DMS79 treated with DMSO at 0.1 percent for 48 hours (cell line): ENCODE measurements at places on chromosomes 3 and 15.

- no peak for DNase-seq
Measured at GRCh38 chr3:126865736-126866135, 117.2 kb upstream of the PLXNA1 start.

- DNase-seq = no peak
Measured at GRCh38 chr3:122843604-122844003, 48.7 kb downstream of the SLC49A4 start.

GRCh38 chr15:26630857-26631256 is 142.0 kb downstream of the GABRB3 start:
- no peak for DNase-seq

DNA sequence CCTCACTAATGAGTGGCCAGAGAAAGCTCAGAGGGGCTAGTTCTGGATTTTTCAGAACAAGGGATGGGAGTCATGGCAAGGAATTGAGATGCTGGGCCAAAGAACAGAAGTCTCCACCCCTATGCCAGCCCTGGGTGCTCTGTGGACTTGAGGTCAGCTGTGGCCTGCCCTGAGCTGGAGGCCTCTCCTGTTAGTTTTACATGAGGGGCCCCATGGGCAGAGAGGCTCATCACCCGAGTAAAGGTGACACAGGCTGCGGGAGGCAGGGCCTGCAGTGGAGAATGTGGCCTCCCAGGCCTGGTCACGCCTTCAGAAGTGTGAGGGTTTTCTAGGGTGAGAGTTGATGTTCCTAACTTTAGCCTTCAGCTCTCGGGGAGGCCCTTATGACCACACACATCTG is 44.9 kb downstream of the ABHD5 start:
- DNase-seq = no peak

DNA sequence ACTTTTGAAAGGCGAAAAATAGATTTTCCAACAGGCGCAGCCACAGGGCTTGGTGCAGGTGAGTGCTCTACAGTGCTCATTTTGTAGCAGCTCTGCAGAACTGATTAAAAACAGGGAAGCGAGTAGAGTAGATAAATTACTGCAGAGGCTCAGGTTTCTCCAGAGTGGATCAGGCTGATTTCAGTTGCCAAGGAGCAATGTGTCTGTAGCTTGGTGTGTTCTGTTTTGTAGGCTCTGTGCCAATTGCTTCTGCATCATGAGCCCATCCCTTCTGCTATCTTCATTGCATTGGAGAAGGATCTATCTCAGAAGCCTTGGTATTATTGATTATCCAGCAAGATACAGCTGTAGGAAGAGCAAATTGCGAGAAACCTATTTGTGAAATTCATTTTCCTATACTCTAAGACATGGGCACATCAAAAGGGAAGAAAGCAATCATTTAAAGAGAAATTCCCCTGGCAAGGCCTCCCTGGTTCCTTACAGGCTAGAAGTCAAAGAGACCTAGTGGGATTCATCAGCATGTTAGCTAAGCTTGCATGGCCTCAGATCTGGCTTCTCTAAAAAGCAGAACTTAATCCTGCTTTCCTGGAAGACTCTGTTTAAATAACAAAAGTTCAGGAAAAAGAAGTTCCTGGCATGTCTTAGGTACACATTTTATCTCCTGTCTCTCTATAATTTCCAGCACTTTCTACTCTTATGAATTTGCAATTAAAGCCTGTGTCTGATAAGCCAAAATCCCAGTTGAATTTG is 432.4 kb upstream of the ATP10A start:
- DNase-seq = peak; percentile 42

- DNase-seq = no peak
Measured at GRCh38 chr15:99168601-99169580, 64.0 kb downstream of the SYNM start.

- no peak for DNase-seq
Measured at GRCh38 chr15:100252779-100253417, 88.9 kb downstream of the ADAMTS17 start.

GRCh38 chr15:57148262-57148661 is 228.0 kb upstream of the CGNL1 start:
- no peak for DNase-seq

GRCh38 chr3:59880717-59881116 is 830.9 kb upstream of the CFAP20DC start:
- peak; percentile 38 for DNase-seq

DNA sequence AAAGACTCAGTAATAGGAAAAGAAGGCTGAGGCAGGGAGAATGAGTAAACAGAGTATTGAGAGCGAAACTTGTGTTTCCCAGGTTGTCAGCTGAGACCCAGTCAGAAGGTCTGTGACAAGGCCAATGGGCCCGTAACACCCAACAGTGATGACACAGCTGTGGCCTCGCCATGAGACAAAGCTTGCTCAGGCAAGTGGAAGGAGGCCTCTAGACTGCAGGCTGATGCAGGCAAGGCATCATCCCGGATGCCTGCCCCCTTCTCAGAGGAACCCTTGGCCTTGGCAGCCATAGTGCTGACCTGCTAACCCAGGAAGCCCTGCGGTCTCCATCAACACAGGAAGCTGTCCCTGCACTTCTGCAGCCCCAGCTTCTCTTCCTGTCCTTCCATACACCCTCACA is 15.4 kb downstream of the RAB6B start:
- no peak for DNase-seq

DNA sequence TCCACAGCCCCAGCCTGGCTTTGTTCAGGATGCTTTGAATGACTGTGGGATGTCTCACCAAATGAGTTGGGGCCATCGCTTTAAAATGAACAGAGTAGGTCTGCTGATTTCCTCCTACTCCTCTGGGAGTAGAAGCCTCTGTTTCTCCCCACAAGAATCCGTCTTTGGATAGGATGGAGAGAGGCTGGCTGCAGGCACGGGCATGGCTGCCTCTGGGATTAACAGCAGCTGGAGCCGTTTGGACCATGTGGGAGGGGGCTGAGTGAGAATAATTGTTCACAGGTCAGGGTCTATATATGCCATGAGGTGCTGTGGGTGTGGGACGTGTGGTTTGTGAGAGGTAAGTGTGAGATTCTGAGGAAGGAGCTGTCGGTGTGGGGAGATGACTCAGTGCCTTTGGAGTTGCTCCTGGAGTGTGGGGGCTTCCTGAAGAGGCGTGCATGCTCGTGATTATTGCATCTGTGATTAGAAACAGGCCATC is 48.0 kb upstream of the APEH start:
- DNase-seq = no peak

DNA sequence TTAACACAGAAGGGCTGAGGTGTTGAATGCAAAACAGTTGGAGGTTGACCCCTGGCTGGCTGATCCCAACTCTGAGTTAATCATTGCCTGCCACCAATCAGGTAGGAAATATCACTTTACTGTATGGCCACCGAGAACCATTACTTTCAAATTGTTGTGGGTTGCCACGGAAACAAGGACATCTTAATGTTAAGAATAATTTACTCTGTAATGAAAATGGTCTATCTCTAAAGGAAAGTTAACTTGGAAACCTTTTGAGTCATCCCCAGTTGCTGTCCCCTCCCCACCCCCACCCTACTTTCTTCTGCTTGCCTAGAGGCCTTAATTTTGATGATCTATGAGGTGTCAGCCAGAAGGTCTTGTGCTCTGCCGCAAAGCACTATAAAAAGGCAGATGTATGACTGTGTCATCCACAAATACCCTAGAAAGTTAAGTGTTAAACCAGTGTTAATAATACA is 78.7 kb upstream of the SNRK start:
- DNase-seq = no peak

GRCh38 chr3:4138150-4138785 is 164.9 kb upstream of the SETMAR start:
- DNase-seq = no peak

GRCh38 chr3:193548406-193548805 is 6.3 kb downstream of the ATP13A4 start:
- DNase-seq = no peak

DNA sequence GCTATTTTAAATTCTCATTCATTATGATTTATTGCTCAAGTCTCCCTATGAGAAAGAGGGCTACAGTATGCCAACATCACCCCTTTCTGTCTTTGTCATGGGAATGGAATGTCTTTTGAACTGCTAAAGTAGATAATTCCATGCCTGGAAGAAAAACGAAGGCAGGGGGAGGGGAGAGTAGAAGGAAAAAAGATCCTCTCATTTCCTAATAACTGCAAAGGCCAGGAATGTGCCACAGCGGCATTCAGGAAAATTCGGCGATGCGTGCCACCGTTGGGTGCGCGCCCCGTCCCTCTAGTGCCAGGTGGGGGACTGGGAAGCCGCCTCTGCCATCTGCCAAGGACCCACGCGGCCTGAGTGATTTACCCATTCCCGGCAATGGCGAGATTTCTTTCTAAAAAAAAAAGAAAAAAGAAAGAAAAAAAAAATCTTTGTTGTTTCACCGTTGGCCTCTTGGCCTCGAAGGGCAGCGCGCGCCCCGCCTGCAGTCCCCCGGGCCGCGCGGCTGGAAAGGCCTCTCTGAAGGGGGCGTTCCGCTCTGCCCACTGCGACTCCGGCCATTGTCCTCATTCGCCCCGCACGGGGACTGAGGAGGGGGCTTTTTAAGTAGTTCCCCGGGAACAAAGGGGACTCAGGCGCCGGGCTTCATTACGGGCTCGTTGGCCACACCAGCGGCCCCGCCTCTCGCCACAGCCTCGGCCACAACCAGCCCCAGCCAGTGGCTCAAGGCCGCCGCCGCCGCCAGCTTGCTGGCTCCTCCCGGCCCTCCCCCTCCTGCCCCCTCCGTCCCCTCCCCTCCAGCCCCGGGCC is 54.5 kb downstream of the CPN2 start:
- DNase-seq = no peak

DNA sequence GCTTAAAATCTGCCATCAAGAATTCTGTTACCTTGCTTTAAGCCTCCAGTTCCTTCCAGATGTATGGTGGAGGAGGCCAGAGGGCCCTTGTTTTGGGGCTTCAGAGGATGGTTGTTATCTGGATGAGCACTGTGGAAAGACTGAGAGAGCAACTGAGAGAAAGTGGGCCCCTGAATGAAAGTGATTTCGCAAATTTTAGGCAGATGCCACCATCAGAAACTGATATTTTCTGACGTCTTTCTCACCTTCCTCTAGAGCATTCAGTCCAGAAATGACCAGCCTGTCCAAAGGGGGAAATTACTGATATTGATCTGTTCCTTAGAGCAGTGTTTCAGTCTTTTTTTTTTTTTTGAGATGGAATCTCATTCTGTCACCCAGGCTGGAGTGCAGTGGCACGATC is 13.4 kb downstream of the B3GNT5 start:
- DNase-seq = no peak
